ENCODE measurements at places on chromosomes 12 and 14.

DNA sequence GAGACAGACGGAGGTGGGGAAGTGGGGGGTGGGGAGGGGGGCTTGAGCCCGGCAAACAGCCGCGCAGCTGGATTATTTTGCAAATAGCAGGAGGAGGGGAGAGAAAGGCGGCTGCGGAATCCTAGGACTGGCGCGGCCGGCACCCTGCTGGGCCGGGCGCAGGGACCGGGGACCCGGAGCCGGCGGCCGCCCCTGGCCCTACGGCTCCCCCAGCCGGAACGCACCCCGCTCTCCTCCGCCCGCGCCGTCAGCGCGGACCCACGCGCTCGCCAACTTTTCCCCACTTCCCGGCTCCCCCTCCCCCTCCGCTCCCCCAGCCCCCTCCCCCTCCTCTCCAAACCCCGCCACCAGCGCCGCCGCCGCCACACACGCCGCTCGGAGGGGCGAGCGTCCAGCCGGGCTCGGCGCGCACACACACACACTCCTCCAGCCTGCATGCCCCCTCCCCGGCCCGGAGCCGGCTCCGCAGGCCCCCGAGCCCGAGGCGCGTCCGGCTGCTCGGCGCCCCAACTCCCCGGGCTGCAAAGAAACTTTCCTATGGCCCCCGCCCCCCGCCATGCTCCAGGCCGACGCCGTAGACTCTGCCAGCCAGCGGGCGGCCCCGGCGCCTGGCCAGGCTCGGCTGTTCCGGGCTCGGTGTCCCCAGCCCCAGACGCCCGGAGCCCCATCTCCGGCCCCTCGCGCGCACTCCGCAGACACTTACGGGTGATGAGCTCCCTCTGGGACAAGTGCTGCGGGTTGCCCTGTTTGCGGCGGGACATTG lies 1.4 kb downstream of the BCL11B start:
- DNase-seq = no peak

- no peak for DNase-seq
Measured at GRCh38 chr14:49960453-49960852, 67.6 kb downstream of the ARF6 start.

DNA sequence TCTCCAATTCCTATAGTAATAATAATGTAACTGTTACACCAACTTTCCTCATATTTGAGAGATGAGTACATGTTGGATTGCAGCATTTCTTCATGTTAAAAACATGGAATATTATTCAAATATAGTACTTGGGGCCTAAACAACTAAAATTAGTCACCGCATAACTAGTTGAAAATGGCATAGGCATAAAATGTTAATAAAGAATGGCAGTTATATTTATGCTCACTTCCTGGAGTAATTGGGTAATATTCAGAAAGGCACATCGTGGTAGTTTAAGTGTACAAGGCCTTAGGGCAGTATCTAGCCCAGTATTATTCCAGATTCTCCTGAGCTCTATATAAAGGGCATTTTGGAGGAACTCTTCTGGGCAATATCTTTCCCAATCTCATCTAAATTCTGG lies 46.0 kb downstream of the ERGIC2 start:
- no peak for DNase-seq

DNA sequence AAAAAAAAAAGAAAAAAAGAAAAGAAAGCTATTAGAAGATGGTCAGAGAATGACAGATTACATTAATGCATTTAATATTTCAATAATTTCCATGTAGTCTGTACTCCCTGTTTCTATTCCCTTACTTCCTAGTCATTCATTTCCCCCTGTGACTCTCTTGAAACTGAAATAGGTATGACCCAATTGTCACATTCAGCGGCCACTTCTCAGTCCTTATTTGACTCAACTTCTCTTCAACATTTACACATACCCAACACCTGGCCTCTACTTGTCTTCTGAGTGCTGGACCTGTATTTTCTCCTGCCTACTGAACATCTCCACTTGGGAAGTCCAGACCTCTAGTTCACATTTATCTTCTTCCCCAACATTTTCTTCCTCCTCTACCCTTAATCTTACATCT lies 7.2 kb downstream of the EEA1 start:
- DNase-seq = no peak

DNA sequence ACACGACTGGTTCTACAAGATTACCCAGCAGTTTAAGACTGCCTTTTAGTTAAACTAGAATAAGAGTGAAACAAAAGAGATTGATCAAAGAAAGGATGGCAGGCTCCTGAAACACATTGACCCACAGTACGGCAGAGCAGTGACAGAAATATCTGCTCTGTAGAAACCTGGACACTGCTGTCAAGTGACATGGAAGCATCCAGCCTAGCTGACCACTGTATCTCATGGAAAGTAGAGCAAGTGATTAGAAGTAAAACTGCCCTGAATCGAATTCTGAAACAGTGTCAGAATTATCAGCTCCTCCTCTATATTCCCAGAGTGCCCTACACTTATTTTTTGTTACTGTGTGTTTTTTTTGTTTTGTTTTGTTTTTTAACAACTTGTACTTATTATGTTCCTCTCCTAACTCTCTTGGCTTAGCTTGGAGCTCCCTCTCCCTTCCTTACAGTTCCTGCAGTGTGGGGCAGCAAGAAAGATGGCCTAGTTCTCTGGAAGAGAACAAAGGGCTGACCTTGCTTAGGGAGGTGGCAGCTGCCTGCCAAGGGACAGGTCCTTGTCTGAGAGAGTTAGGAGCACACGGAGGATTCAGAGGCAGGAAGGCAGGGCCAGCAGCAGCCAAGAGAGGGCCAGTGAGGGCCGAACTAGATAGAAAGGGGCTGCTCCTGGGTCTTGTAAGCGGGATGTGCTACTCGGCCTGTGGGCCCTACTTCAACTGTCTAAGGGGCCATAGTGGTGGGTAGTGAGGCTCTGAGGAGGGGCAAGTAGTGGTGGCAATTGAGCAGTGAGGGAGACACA lies 97.2 kb downstream of the PTPRR start:
- no peak for DNase-seq

- no peak for DNase-seq
Measured at GRCh38 chr12:93440043-93440835, 1.5 kb downstream of the UBE2N start.

DNA sequence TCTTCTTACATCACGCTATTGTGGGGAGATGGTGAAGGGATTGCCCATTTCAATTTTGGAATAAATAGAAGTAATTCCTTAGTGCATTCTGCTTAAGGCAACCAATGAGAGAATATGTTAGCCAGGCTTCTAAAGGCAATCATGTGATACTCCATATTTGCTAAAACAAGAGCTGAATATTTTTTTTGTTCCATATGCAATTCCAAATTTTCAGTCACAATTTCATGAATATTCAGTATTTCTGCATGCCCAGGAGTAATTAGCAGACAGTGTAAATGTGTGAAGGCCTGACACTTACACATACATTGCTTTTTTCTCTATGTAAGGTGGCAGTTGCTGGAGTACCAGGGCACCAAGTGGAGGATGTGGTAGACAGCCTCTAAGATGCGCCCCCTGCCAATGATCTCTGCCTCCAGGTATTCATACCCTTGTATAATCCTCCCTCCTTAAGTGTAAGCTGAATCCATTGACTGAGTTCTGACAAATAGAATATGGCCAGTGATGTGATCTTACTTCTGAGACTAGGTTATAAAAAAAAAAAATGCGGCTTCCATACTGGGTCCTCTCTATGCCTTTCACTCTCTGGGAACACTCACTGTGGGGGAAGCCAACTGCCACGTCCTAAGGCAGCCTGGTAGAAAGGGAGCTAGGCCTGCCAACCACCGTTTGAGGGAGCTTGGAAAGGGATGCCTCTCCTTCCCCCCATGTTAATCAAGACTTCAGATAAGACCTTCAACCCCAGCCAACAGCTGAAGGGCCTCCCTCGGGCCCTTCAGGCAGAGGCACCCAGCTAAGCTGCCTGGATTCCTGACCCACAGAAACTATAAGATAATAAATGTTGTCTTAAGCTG lies 62.7 kb upstream of the PTGR2 start:
- no peak for DNase-seq

DNA sequence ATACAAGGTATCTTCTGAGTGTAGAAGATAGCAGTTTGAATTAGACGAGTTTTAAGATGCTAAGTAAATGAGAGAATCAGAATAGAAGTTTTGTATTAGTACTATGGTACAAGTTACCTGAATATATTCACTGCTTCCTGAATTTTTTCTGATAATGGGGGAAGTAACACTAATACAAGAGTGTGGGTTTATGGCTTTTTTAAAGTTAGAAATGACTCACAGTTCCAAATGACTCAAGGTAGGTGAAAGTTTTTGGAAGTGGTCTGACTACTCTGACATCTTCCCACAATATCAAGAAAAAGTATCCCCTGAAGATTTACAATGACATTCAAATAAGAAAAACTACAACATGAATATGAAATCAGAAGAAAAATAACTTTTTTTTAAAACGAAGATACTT lies 123.7 kb upstream of the GARIN6 start:
- no peak for DNase-seq

DNA sequence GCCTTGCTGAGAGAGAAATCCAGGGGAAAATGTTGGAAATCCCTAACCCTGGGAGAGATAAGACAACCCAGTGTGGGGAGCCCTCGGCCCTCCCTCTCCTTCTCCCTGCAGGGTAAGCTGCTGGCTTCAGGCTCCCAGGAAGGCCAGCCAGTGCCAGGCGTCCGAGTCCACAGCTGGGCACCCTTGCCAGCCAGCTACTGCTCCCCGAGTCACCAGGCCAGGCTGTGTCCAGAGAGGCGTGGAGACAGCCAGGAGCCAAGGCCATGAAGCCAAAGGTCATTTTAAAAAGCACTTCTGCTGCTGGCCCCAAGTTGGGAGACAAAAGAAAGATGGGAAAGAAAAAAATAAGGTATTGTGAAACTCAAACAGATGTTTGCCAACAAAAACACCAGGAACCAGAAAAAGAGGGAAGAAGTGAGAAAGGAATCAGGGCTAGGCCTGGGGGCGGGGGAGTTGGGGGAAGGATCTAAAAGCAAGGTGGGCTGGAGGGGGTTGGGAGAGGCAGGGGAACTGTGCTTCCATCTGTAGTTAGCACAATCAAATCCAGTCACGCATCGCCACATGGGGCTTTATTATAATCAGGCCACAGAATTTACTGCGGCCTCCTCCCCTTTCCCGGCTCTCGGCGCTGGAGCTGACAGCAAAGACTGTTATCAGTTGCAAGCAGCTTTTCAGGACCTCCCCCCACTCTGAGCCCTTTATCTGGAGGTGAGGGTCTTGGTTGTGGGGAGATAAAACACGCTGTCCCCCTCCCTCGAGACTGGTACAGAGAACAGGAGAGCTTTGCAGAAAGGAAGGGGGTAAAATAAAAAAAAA lies 33.5 kb downstream of the RBM19 start:
- DNase-seq = no peak

- no peak for DNase-seq
Measured at GRCh38 chr14:105501504-105502291, 10.7 kb downstream of the TEDC1 start.

Measured in RPMI7951 (cell line).